Left cardiac atrium (tissue), 4 donors: ENCODE measurements at places on chromosomes 4 and X. TPM values are rescaled to one million over a fixed set of nuclear protein-coding genes. Genes with fewer than 3 reads are reported as not detected.

SHOX gene
- total RNA-seq = not detected

AKAP4 gene
- not detected for total RNA-seq

RADX gene
- 1.9 TPM for total RNA-seq

MGARP gene
- total RNA-seq = 1.2 TPM
